ENCODE measurements at places on chromosomes 6 and 20.

GRCh38 chr6:109720311-109720710, 29.2 kb downstream of the FIG4 start:
- no peak for DNase-seq

DNA sequence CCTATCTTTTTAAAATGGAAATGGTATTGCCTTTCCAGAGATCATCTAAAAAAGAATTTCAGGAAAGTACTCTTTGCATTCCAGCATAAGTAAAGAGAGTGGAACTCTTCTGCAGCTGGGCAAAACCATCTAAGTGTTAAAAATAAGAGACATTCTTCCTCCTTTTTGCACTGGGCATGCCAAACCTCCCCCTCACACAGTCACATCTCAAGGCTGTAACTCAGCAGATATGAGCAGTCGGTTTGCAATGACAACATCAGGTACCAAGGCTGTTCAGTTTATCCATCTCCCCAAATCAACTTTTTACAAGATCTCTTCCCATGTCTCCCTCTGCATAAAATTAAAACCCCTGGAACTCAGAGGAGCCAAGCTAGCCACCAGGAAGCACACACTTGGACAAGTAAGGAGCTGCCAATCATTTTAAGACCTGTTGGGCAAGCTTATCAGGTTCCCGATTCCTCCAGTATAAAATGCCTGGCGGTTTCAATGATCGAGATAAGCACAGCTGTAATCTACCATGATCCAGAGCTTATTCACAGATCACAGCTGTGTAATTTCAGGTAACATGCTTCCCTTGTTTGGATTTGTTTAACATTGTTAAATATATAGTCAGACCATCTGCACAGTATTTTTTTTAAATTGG, 23.2 kb downstream of the ID4 start:
- no peak for DNase-seq

- no peak for DNase-seq
Measured at GRCh38 chr6:166998256-166999144, 697 bp upstream of the CEP43 start.

DNA sequence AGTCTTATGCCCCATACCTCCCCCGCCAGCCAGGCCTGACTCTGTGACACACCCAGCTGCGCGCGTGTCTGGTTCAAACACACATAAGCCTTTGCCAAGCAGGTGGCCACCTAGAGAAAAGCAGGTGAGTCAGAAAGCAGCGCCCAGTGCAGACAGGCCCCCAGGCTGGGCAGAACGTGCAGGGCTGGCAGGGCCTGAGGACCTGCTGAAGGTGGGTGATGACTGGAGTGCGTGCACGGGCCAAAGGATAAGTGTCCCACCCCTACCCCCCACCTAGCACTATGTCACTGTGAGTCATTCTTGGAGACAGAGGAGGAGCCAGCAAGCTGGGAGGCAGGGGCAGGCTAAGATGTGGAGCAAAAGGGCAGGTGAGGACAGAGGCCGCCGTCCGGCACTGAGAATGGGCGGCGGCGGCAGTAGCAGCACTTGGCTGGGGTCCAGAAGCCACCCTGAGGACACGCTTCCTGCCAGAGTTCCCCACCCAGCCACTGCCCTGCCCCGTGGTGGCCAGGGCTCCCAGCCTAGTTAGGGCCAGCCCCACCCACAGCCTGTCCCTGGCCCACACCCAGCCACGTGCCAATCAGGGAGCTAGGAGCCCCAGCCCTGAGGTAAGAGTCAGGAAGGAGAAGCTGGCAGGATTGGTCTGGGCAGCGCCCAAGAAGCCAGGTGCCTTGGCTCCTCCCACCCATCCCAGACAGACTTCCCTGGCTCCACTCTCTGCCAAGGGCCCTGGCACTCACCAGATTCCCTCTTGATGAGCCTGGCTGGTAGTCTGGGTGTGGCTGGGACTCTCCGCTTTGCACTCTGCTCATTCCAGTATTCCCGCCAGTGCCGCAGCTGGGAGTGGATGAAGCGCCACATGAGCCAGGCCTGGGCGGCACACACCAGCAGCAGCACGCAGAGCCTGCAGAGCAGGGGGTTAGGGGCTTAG, 72.7 kb downstream of the TRAM2 start:
- DNase-seq, result peak; percentile 49

DNA sequence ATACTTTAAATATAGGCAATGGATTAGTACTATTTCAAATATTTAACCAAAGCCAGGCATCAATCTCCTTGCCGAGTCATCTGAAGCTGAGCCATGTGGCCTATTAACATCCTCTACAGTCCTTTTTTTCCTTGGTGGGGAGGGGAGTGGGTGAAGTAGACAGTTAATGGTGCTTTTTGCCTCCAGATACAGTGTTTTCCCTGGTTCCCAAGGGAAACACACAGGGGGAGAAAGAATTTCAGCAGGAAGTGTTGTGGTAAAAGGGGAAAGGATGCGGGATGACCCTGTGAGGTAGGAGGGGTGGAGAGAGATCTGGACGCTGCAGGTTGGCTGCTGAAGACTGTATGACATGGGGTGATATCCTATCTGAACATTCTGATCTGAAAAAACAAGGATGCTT, 9.6 kb downstream of the CLDN20 start:
- DNase-seq, result peak; percentile 97

Measured in amniotic epithelial cell (primary cell).